Mesothelial cell of epicardium (in vitro differentiated cells): ENCODE measurements at places on chromosomes 16 and 17. TPM values are rescaled to one million over a fixed set of nuclear protein-coding genes. Genes with fewer than 3 reads are reported as not detected.

TPSAB1 gene
- not detected in 3 replicates for total RNA-seq

ZNF385C gene
- 2.2 to 2.9 TPM (median 2.5 TPM) in 3 replicates for total RNA-seq

TLCD3B gene
- 0.55 to 1.1 TPM (median 0.72 TPM) in 3 replicates for total RNA-seq

GPR179 gene
- total RNA-seq, result 0.22 to 0.77 TPM (median 0.25 TPM) in 3 replicates

GJC1 gene
- total RNA-seq, result 54.5 to 57.1 TPM (median 54.8 TPM) in 3 replicates

CHMP6 gene
- total RNA-seq, result 23.1 to 26.9 TPM (median 26.5 TPM) in 3 replicates

HELZ gene
- total RNA-seq, result 84.1 to 86.6 TPM (median 85.6 TPM) in 3 replicates

SLC16A13 gene
- 10.4 to 10.7 TPM (median 10.7 TPM) in 3 replicates for total RNA-seq

WFIKKN2 gene
- 0.42 to 0.68 TPM (median 0.60 TPM) in 3 replicates for total RNA-seq

SOCS3 gene
- 45.7 to 50.0 TPM (median 49.8 TPM) in 3 replicates for total RNA-seq

CARD14 gene
- 5.4 to 6.9 TPM (median 6.8 TPM) in 3 replicates for total RNA-seq

THAP11 gene
- total RNA-seq, result 27.6 to 28.6 TPM (median 28.1 TPM) in 3 replicates

TP53TG3D gene
- not detected in 3 replicates for total RNA-seq

ZG16 gene
- total RNA-seq, result 0.11 to 0.20 TPM (median 0.20 TPM) in 3 replicates

KREMEN2 gene
- 27.3 to 30.5 TPM (median 29.1 TPM) in 3 replicates for total RNA-seq

IFT20 gene
- 36.7 to 40.2 TPM (median 39.8 TPM) in 3 replicates for total RNA-seq

SHISA9 gene
- total RNA-seq, result 0.04 TPM in 1 of 3 replicates, not detected in the others

NOXO1 gene
- total RNA-seq, result 0.42 to 1.3 TPM (median 0.73 TPM) in 3 replicates

ABAT gene
- total RNA-seq, result 20.7 to 21.6 TPM (median 21.4 TPM) in 3 replicates

MT1A gene
- not detected in 3 replicates for total RNA-seq

EIF3C gene
- total RNA-seq, result 660 to 710 TPM (median 685 TPM) in 3 replicates

RAPGEFL1 gene
- 23.1 to 28.2 TPM (median 23.8 TPM) in 3 replicates for total RNA-seq

APOBR gene
- total RNA-seq, result 0.09 to 0.14 TPM in 2 of 3 replicates, not detected in the other

GUCY2D gene
- 0.34 to 0.75 TPM (median 0.69 TPM) in 3 replicates for total RNA-seq

BCL6B gene
- 0.22 to 0.34 TPM in 2 of 3 replicates, not detected in the other for total RNA-seq

DBNDD1 gene
- 10.2 to 11.5 TPM (median 10.7 TPM) in 3 replicates for total RNA-seq
